ENCODE measurements at places on chromosomes 11 and 22. TPM values are rescaled to one million over a fixed set of nuclear protein-coding genes. Genes with fewer than 3 reads are reported as not detected.

DNA sequence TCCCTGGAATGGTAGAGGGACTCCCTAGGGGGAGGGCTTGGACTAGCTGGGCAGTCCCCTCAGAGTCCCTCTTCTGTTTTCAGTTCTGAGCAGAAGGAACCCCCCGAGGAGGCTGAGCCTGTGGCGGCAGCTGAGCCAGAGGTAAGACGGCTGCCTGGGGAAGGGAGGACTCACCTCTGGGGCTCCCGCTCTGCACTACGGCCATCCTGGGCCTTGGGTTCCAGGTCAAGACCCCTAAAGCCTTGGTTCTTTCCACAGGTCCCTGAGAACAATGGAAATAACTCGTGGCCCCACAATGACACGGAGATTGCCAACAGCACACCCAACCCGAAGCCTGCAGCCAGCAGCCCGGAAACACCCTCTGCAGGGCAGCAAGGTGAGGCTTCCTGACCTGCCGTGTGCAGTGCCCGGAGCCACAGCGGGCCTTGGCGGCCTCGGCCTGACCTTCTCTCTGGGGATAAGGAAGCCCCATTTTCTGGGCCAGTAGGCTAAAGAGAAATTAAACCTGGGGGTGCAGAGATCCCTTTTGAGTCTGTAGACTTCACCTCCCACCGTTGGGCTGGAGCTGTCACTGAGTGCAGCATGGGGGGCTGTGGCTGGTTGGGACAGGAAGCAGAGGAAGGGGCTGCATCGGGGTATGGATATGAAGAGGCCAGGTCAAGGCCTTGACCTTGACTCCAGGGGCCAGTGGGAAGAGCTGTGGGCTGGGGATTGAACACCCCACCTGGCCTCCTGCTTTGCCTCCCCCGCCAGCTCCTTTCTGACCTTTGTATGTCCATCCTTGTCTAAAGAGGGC, 15.0 kb downstream of the INCENP start:
- DNase-seq: no peak
- H3K36me3 ChIP-seq: no peaks in the 10 kb centered on the region
- no peaks in the 10 kb centered on the region for H3K4me1 ChIP-seq
- H3K27me3 ChIP-seq: no peaks in the 10 kb centered on the region

GRCh38 chr11:8095371-8095770, 14.4 kb downstream of the TUB start:
- H3K27me3 ChIP-seq: no peaks in the 10 kb centered on the region
- no peak overlapping the region for H3K4me3 ChIP-seq
- H3K27ac ChIP-seq: no peak overlapping the region
- no peak for DNase-seq
- no peaks in the 10 kb centered on the region for H3K4me1 ChIP-seq
- H3K36me3 ChIP-seq: no peaks in the 10 kb centered on the region

DNA sequence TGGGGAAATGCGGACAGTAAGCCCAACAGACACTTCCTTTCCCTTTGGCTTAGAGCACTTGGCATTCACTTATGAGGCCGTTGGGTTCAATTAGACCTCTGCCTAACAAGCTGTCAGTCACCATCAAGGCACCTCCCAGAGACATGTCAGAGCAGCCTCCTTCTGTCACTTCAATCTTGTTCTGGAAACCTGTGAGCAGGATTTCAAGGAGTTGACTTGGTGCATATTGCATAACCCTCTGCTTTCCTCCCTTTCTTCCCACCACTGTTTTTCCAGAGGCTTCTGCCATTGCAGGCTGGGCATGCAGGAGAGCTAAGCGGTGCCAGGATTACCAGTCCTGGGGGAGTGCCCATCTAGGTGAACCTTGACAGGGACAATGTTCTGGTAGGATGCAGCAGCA, 484.2 kb upstream of the LRRC4C start:
- no peak for DNase-seq
- H3K27ac ChIP-seq: no peak overlapping the region
- no peaks in the 10 kb centered on the region for H3K36me3 ChIP-seq

GRCh38 chr22:50329236-50329635, 2.4 kb upstream of the DENND6B start:
- no peak overlapping the region for H3K27ac ChIP-seq
- no peaks in the 10 kb centered on the region for H3K36me3 ChIP-seq
- H3K4me3 ChIP-seq: no peak overlapping the region

GRCh38 chr11:2012440-2012839, 14.8 kb upstream of the H19 start:
- no peak for DNase-seq
- no peaks in the 10 kb centered on the region for H3K36me3 ChIP-seq
- no peak overlapping the region for H3K4me3 ChIP-seq
- no peaks in the 10 kb centered on the region for H3K27me3 ChIP-seq
- no peak overlapping the region for H3K27ac ChIP-seq
- H3K4me1 ChIP-seq: no peaks in the 10 kb centered on the region

DNA sequence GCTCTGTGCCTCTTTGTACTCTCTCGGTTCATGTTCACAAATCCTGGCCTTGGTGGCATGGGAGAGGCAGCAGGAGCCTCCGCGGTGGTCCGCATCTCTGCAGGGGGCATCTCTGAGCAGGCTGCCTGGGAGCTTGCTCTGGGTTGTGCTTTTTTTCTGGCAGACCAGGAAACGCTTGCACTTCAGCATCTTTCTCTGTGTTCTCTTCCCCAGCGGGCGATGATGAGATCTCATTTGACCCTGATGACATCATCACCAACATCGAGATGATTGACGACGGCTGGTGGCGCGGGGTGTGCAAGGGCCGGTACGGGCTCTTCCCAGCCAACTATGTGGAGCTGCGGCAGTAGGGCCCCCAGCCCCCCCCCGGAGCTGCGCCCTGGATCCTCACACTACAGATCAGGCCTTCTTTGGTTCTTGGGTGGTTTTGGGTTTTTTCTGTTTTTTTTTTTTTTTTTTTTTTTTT, 36.5 kb downstream of the CTTN start:
- no peaks in the 10 kb centered on the region for H3K4me1 ChIP-seq
- no peak overlapping the region for H3K27ac ChIP-seq
- no peak overlapping the region for H3K4me3 ChIP-seq
- DNase-seq: no peak
- no peaks in the 10 kb centered on the region for H3K27me3 ChIP-seq

- no peaks in the 10 kb centered on the region for H3K27me3 ChIP-seq
- H3K27ac ChIP-seq: no peak overlapping the region
- no peak overlapping the region for H3K4me3 ChIP-seq
- H3K36me3 ChIP-seq: no peaks in the 10 kb centered on the region
Observed at GRCh38 chr11:32960553-32961164, 55.0 kb upstream of the DEPDC7 start.

- H3K4me3 ChIP-seq: peak within 1 kb of the TSS; percentile 96
- peak; percentile 53 for DNase-seq
- H3K36me3 ChIP-seq: peaks cover under 1% of the 10 kb centered on the region
Observed at GRCh38 chr22:39520226-39521105, at the start of gene ATF4. TSS of gene ATF4 (plus strand) at chr22:39520562. CDS start at chr22:39521446, 884 bp downstream.

GRCh38 chr22:17964156-17964555, 60.2 kb downstream of the MICAL3 start:
- H3K27me3 ChIP-seq: no peaks in the 10 kb centered on the region
- H3K27ac ChIP-seq: no peak overlapping the region
- DNase-seq: no peak
- H3K4me3 ChIP-seq: no peak overlapping the region

- H3K36me3 ChIP-seq: no peaks in the 10 kb centered on the region
- H3K27me3 ChIP-seq: no peaks in the 10 kb centered on the region
- no peak overlapping the region for H3K4me3 ChIP-seq
Observed at GRCh38 chr22:30731658-30732057, 37.0 kb downstream of the OSBP2 start.

DNA sequence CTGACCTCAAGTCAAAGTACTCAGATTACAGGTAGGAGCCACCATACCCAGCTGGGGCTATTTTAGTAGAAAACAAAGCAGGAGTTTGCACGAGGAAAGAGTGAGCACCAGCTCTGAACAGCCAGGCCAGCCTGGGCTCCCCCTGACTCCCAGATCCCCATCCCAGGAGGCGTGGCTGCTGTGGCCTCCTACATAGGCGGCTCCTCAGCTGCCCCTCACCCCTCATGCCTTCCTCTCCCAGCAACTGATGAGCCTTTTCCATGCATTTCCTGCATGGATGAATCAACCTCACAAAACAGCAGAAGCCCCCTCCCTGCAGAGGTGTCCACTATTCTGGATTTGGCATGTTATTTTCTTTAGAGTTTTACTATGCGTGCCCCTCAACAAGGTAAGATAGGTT, 10.5 kb upstream of the FLRT1 start:
- no peak overlapping the region for H3K27ac ChIP-seq
- H3K36me3 ChIP-seq: no peaks in the 10 kb centered on the region
- H3K4me3 ChIP-seq: no peak overlapping the region
- H3K4me1 ChIP-seq: no peaks in the 10 kb centered on the region

GRCh38 chr11:38543311-38543710, 1945.3 kb upstream of the RAG2 start:
- H3K36me3 ChIP-seq: no peaks in the 10 kb centered on the region
- no peaks in the 10 kb centered on the region for H3K27me3 ChIP-seq
- no peak overlapping the region for H3K27ac ChIP-seq
- H3K4me3 ChIP-seq: no peak overlapping the region
- H3K4me1 ChIP-seq: no peaks in the 10 kb centered on the region

GRCh38 chr11:11304550-11304949, 48.5 kb downstream of the CSNK2A3 start:
- DNase-seq: no peak
- no peaks in the 10 kb centered on the region for H3K36me3 ChIP-seq
- H3K27me3 ChIP-seq: no peaks in the 10 kb centered on the region
- no peak overlapping the region for H3K4me3 ChIP-seq
- H3K4me1 ChIP-seq: no peaks in the 10 kb centered on the region
- H3K27ac ChIP-seq: no peak overlapping the region

- no peaks in the 10 kb centered on the region for H3K27me3 ChIP-seq
- no peak for DNase-seq
- no peaks in the 10 kb centered on the region for H3K4me1 ChIP-seq
- H3K4me3 ChIP-seq: no peak overlapping the region
Observed at GRCh38 chr22:27435844-27436576, 365.5 kb downstream of the MN1 start.

GRCh38 chr22:44271732-44272400, 40.9 kb downstream of the SHISAL1 start:
- no peak for DNase-seq
- H3K36me3 ChIP-seq: no peaks in the 10 kb centered on the region
- H3K27ac ChIP-seq: no peak overlapping the region
- H3K4me3 ChIP-seq: no peak overlapping the region
- H3K27me3 ChIP-seq: no peaks in the 10 kb centered on the region
- H3K4me1 ChIP-seq: no peaks in the 10 kb centered on the region

GRCh38 chr22:22818861-22819855, 68.5 kb upstream of the IGLL5 start:
- H3K36me3 ChIP-seq: no peaks in the 10 kb centered on the region
- DNase-seq: peak; percentile 49
- H3K27ac ChIP-seq: peak overlapping the region; percentile 66

DNA sequence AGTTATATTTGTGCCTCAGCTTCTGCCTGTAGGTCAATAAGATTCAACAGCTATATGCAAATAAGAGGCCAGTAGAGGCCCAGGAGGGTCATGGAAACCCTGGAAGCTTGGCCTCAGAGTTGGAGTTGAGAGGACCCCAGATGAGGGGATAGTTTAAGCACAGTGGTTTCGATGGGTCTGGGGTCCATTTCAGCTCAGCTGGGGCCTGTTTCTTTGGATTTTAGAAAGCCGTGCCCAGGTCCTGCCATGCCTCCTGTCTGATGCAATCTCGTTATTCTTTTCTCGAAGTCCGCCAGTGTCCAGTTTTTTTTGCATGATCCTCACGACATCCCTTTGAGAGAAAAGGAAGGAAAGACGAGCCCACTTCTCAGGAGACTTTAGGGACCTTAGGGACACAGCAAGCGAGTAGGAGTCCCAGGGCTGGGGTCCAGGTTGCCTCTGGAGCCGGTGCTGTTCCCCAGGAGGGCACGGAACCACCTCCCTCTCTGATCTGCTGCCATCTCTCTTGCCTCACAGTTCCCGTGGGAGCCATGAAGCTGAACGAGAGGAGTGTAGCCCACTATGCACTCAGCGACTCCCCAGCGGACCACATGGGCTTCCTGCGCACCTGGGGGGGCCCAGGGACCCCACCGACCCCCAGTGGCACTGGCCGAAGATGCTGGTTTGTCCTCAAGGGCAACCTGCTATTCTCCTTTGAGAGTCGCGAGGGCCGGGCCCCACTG, 2.6 kb upstream of the SMDT1 start:
- no peaks in the 10 kb centered on the region for H3K27me3 ChIP-seq
- peaks cover 6% of the 10 kb centered on the region for H3K36me3 ChIP-seq
- no peak overlapping the region for H3K27ac ChIP-seq
- no peak overlapping the region for H3K4me3 ChIP-seq
- H3K4me1 ChIP-seq: peaks cover 20% of the 10 kb centered on the region
- no peak for DNase-seq

DNA sequence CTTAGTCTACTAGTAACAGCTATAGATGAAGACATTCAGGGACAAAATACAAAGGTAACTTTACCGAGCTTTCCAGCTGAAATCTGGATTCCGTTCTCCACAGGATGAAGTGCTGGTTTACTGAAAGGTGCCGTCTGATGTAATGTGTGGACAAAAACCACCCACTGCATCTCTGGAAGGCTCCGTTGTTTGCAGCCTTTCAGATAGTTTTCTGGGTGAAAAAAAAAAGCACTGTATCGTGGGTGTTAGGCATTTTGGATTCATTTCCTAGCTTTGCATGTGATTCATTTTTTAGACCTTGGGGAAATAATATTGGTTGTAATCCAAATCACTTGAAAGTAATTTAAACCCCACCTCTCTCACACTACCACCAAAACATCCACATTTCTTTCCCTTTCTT, 10.4 kb downstream of the JAM3 start:
- H3K4me1 ChIP-seq: no peaks in the 10 kb centered on the region
- H3K36me3 ChIP-seq: no peaks in the 10 kb centered on the region
- H3K27ac ChIP-seq: no peak overlapping the region
- no peaks in the 10 kb centered on the region for H3K27me3 ChIP-seq
- no peak overlapping the region for H3K4me3 ChIP-seq

GRCh38 chr22:37621352-37621860, 12.8 kb downstream of the GGA1 start:
- H3K4me1 ChIP-seq: peaks cover 26% of the 10 kb centered on the region
- H3K27ac ChIP-seq: no peak overlapping the region
- H3K4me3 ChIP-seq: no peak overlapping the region
- H3K27me3 ChIP-seq: no peaks in the 10 kb centered on the region
- no peak for DNase-seq
- H3K36me3 ChIP-seq: peaks cover 69% of the 10 kb centered on the region

GRCh38 chr11:26551186-26551801, 20.8 kb downstream of the MUC15 start:
- no peaks in the 10 kb centered on the region for H3K36me3 ChIP-seq
- no peaks in the 10 kb centered on the region for H3K4me1 ChIP-seq
- H3K27me3 ChIP-seq: no peaks in the 10 kb centered on the region
- DNase-seq: no peak

- no peaks in the 10 kb centered on the region for H3K4me1 ChIP-seq
- DNase-seq: no peak
- no peak overlapping the region for H3K4me3 ChIP-seq
- H3K36me3 ChIP-seq: no peaks in the 10 kb centered on the region
- H3K27ac ChIP-seq: no peak overlapping the region
- no peaks in the 10 kb centered on the region for H3K27me3 ChIP-seq
Observed at GRCh38 chr22:44550711-44551491, 52.9 kb upstream of the RTL6 start.

GRCh38 chr22:33493476-33494205, 426.6 kb downstream of the LARGE1 start:
- no peaks in the 10 kb centered on the region for H3K36me3 ChIP-seq
- H3K4me1 ChIP-seq: no peaks in the 10 kb centered on the region
- H3K27ac ChIP-seq: no peak overlapping the region
- H3K4me3 ChIP-seq: no peak overlapping the region
- no peak for DNase-seq
- H3K27me3 ChIP-seq: no peaks in the 10 kb centered on the region

VWCE gene
- total RNA-seq: 0.47 TPM

OR51B4 gene
- total RNA-seq: not detected

SLC22A6 gene
- not detected for total RNA-seq

LRRC4C gene
- not detected for total RNA-seq

TRIM48 gene
- total RNA-seq: not detected

PRG3 gene
- not detected for total RNA-seq

FAU gene
- total RNA-seq: 1,053 TPM

IFITM10 gene
- total RNA-seq: 1.0 TPM

ZC3H12C gene
- total RNA-seq: 0.32 TPM

All from naive thymus-derived CD4-positive, alpha-beta T cell (primary cell).